ENCODE measurements at places on chromosomes 7 and 10. TPM values are rescaled to one million over a fixed set of nuclear protein-coding genes. Genes with fewer than 3 reads are reported as not detected.

The LIPF gene
- total RNA-seq: not detected

The TEX36 gene
- total RNA-seq: not detected

The CCAR1 gene
- 33.0 TPM for total RNA-seq

The GPR15LG gene
- 0.53 TPM for total RNA-seq

The TCERG1L gene
- not detected for total RNA-seq

The GPR26 gene
- total RNA-seq: not detected

The ZNF488 gene
- 0.13 TPM for total RNA-seq

The RHOBTB1 gene
- 3.5 TPM for total RNA-seq

The MYOZ1 gene
- not detected for total RNA-seq

The NKX2-3 gene
- total RNA-seq: not detected

The EGFR gene
- 137 TPM for total RNA-seq

The ASB10 gene
- not detected for total RNA-seq

DNA sequence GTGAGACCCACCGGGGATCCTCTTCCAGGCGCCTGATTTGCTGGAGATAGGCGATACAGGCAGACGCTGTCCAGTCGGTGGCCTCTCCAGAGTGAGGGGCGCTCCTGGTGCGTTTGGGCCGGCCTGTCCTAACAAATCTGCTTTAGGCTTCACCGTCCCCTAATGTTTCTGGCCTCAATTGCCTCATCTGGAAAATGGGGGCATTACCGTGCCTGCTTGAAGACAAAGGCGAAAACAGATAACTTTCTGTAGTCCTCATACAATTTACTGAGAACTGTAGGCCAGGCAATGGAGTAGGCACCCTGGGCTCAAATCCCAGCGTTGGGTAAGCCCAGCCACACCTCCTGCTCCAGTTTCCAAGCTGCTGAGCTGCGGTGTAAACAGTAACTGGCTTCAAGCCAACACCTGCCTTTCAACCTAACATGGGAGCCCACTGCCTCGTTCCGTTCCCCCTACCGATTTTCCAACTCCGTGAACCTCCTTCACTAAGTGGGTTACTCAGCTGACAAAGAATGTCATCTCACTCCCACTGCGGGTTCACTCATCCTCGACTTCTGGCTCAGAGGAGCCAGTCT is 589 bp upstream of the ZFAND4 start:
- DNase-seq: peak; percentile 10

DNA sequence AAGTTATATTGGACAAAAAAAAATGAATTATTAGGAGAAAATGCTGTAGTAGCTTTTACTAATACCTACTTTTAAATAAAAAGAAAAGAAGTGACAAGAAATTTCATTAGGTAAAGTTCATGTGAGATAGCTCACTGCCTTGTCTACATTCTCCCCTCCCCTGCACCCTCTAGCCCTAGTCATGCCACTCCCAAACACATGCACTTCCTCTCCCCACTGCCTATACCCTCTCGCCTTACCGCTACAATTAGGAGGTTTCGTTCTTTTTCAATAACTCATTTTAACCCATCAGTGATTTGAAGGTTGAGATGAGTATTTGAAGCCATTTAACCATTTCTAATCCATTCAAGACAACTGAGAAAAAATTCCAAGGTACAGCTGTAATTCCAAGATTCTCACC is 75.3 kb downstream of the HIBADH start:
- no peak for DNase-seq

DNA sequence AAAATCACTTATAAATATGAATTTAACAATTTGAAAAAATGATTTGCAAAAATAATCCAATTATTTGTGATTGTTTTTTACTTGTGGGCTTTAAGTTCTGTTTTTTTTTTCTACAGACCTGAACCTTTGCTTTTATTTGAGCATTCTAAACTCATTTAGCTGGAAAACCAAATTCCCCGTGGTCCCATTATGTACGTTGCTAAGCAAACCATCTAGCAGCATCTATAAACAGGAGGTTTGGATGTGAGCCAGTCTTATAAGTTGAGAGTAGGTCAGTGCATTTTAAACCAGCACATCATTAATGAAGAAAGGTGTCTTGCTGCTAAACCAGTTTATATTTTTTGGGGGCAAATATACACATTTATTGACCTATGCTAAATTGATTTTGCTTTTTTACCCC is 77.3 kb downstream of the LRRN3 start:
- no peak for DNase-seq

DNA sequence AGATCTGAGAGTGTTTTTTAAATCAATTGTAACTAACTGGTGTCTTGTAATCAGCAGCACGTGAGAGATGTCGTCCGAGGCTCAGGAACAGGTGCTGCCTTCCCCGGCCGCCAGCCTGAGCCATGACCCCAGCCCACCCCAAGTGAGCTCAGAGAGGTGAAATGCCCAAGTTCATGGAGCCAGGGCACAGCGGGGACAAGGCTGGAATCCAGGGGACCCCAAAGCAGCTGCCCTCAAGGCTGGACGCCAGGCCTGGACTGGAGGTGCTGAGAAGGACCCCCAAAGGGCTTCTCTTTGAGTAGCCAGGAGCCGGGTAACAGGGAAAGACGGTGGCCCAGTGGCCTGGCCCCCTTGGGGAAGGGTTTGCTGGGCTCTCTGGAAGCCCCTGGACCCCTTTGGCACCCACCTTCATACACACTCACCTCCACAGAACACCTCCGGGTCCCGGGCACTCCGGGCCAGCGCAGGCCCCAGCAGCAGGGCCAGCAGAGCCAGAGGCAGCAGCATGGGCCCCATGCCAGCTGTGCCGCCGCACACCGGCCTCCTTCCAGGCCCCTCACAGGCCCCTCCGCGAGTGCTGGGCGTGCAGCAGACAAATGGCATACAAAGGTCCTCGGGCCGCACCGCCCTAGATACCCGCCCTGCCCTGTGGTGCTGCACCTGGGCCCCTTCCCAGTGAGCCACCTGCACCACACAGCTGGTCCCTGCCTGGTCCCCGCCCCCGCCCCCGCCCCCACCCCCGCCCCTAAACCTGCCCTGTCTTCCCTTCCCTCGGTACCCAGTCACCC is 24.0 kb upstream of the CNPY1 start:
- no peak for DNase-seq

GRCh38 chr10:12130237-12130872 is 878 bp downstream of the SEC61A2 start:
- peak; percentile 70 for DNase-seq

GRCh38 chr7:122764020-122764419 is 61.3 kb upstream of the RNF148 start:
- DNase-seq: no peak

DNA sequence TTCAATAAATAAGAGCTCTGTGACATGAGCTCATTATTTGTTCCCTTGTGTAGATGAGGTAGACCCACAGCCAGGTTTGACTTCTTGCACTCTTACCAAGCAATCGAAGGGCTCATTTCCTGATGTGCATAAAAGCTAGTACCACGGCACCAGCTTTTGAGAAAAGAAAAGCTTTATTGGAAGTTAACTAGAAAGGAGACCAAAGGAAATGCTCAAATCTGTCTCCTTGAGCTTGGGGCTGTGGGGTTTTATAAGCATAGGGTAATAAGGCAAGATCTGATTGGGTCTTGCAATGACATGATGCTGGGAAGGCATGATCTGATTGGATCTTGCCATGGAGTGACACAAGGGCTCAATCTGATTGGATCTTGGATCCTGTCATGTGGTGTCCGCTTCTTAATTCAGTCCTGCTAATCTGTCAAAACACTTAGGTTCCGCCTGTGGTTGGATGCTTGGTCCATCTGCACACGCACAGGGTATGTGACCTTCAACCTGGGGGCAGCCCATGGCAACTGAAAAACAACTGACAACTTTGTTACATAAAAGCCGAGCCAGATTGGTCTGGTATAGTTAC is 47.8 kb upstream of the FRMD4A start:
- DNase-seq: no peak

DNA sequence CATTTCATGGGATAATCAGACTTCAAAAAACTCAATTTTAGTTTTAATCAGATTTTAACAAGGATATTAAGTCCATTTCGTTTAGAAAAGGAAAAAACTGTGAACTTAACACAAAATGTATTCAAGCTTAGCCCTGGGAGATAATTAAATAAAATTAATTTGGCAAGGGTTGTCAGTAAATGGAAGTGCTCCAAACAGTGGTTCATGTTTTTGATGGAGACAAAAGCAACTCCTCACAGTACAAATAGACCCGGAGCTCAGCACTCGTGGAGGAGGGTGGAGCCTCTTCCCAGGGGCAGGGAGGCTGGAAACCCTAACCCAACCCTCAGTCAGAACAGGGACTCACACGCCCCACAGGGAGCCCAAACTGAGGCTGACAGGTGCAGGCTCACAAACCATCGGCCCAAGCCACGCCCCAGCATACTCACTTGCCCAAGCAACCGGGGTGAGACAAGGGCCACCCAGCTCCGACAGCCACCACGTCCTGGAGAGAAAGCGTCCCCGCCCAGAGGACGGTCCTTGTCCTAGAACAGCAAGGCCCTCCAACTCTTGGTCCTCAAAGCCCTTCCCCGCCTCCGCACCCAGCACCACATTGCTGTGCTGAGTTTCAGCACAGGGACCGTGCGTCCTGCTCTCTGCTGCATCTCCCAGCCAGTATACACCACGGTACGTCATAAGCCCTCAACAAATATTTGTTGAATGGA is 39.8 kb downstream of the MAD1L1 start:
- no peak for DNase-seq

GRCh38 chr10:96295475-96295874 is 8.8 kb upstream of the DNTT start:
- DNase-seq: no peak

DNA sequence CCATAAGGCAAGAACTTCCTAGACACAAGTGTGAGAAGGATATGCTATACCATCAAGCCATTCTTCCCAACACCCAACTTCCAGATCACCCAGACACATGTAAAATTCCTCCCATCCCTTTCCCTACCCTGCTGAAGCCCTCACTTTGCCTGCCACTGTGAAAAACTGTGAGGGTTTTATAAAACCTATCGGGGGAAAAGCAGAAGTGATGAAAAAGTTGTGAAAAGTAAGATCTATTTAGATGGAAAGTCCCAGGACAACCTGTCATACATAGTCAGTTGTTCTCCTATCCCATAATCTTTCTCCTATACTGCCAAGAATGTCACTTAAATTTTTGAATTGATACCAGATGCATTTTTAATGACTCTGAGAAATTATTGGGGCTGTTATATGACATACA is 39.0 kb upstream of the PPP3CB start:
- DNase-seq: no peak

DNA sequence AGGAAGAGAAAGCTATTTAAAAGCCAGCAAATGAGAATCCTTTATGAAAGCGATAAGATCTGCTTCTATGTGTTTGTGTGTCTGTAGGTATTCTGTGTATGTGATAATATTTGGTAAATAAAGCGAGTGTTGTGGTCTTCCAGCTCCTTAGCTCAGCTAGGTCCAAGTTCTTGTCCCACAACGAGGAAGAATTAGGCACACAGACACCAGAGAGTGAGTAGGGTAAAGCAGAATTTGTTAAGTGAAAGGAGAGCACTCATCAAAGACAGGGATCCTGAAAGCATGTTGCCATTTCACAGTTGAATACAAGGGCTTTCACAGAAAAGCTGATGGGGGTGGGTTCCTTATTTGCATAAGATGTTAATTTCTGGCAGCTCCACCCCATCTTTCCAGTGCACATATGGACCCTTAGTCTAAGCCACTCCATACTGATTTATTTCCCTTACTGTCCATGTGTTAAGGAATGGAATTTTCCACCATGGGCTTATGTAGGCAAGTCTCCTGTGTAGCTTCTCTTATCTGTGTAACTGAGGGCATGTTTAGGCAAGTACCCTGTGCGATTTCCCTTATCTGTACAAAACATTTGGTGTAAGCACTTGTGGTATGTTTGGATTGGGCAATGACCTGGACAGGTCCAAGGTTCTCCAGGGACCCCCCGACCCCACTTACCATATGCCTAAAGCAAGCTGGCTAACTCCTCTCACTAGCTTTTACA is 165.9 kb upstream of the VIPR2 start:
- DNase-seq: peak; percentile 63

GRCh38 chr10:22389856-22390589 is 44.7 kb downstream of the SPAG6 start:
- DNase-seq: no peak

- DNase-seq: no peak
Observed at GRCh38 chr10:125811251-125811650, 11.8 kb downstream of the UROS start.

DNA sequence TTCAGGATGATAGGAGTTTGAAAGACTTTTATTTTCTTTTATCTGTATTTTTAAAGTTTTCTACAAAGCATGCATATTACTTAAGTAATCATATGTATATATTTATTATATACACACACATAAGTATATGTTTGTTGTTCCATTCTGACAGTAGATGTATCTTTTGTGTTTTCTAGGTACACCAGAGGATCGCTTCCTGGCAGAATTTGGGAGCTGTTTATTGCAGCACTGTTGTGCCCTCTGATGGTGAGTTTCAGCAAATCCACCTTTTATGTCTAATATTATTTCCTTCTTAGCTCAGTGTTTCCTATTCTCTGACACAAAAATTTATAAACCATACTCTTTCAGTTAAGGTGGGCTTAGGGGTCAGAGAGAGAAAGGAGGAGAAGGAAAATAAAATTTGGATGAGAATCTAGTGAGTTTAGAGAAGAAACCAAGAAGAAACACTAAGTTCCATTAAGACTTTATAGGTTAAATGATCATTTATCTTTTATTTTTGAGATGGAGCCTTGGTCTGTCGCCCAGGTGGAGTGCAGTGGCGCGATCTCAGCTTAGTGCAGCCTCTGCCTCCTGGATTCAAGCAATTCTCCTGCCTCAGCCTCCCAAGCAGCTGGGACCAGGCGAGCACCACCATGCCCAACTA is 59.2 kb upstream of the OIT3 start:
- peak; percentile 65 for DNase-seq

DNA sequence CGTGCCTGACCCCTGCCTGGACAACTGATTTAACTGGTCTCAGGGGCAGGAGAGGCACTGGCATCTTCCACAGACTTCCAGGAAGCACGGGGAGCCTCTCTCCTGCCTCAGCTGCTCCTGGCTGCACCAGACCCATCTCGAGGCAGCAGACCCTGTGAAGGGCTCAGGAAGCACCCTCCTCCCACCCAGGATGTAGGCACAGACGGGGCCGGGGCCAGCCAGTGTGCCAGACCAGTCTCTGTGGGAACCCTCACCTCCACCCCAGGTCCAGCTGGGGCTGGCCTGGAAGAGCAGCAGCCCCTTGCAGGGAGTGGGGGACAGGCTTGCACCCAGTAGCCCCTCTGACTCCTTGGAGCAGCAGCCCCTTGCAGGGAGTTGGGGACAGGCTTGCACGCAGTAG is 56.3 kb downstream of the RASGEF1A start:
- DNase-seq: no peak

DNA sequence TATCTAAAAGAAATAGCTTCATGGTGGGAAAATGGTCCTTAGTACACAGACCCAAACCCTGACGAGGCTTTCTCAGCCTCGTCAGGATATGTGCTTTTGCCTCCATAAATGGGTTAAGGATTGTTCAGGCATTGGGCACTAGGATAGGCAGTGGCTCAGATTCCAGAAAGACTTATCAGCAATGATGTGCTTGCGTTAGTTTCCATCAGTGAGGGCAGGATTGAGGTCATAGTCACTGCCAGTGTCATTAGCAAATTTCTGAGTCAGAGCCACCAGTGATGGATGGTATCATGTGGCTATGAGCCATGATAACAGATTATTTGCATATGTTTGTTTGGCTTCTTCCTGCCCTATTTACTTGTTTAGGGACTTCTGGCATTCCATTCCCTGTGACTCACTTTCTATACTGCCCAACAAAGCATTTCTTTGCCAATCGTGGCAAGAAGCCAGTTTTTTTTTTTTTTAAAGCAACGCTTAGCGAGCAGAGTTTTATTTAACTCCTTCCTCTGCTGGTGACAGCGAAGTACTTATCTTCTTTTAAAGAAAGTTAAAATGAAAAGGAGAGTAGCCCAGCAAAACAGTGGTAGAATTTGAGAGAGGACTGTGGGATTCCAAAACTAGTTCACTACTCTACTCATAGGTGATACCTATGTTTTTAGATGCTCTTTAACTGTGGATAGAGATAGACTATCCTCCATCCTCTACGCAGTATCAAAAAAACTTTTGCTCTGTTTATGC is 44.4 kb downstream of the MYPN start:
- peak; percentile 99 for DNase-seq
